A549 treated with Hydrocortisone at 1 μM for 4 hours (cell line): ENCODE measurements at places on chromosomes 1 and 21. TPM values are rescaled to one million over a fixed set of nuclear protein-coding genes. Genes with fewer than 3 reads are reported as not detected.

CD1E gene
- not detected in 5 replicates for total RNA-seq

ZNF695 gene
- total RNA-seq: 2.3 to 2.6 TPM (median 2.5 TPM) in 5 replicates

TEDDM1 gene
- not detected in 5 replicates for total RNA-seq

GBP7 gene
- not detected in 5 replicates for total RNA-seq

SAMD11 gene
- 16.2 to 28.1 TPM (median 24.5 TPM) in 5 replicates for total RNA-seq

CRYAA gene
- not detected in 5 replicates for total RNA-seq

RGS8 gene
- total RNA-seq: not detected in 5 replicates

TMEM269 gene
- total RNA-seq: 0.03 to 0.15 TPM (median 0.09 TPM) in 5 replicates

C1orf53 gene
- total RNA-seq: 4.1 to 8.6 TPM (median 7.0 TPM) in 5 replicates

AMY2A gene
- total RNA-seq: not detected in 5 replicates

TNFRSF4 gene
- 0.09 to 0.34 TPM (median 0.25 TPM) in 3 of 5 replicates, not detected in the others for total RNA-seq

STUM gene
- not detected in 5 replicates for total RNA-seq

KRTAP27-1 gene
- total RNA-seq: not detected in 5 replicates

KCNJ15 gene
- 0.03 to 0.21 TPM in 2 of 5 replicates, not detected in the others for total RNA-seq

FGGY gene
- total RNA-seq: 1.8 to 2.3 TPM (median 2.2 TPM) in 5 replicates

HES3 gene
- total RNA-seq: not detected in 5 replicates

IRF6 gene
- 0.15 to 0.18 TPM (median 0.18 TPM) in 5 replicates for total RNA-seq
